ENCODE measurements at places on chromosomes 6 and 20.

GRCh38 chr20:57877131-57877824 is 167.5 kb upstream of the PMEPA1 start:
- DNase-seq: no peak

GRCh38 chr6:165652766-165653165 is 10.3 kb downstream of the PDE10A start:
- DNase-seq: no peak

GRCh38 chr6:41464481-41464880 is 81.7 kb upstream of the FOXP4 start:
- DNase-seq: peak; percentile 73

DNA sequence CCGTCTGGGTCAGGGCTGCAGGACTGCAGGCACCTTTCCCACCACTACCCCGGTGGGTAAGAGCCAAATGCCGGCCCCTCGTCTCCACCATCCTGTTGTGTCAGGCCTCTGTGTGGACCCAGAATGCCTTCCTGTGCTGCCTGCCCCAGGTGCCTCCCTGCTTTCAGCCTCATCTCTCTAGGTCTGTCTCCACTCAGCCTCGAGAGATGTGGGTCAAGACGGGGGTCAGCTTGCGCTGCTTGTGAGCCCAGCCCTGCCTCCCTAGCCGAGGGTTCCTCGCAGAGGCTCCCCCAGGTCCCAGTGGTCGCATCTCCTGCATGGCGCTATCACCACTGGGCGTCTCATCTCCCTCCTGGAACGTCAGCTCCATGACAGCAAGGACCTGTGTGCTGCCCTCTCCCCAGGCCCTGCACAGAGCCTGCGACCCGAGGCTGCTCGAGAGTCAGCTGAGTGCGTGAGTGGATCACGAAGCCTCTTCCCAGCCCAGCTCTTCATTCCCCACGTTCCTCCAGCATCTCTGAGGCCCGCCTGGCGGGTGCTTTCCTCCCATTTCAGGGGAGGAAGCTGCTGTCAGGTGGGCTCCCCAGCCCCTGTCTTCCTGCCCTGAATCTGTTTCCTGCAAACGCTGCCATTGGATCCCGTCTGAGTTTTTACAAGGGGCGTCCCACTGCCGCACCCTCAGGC is 38.7 kb upstream of the ZBP1 start:
- DNase-seq: no peak

DNA sequence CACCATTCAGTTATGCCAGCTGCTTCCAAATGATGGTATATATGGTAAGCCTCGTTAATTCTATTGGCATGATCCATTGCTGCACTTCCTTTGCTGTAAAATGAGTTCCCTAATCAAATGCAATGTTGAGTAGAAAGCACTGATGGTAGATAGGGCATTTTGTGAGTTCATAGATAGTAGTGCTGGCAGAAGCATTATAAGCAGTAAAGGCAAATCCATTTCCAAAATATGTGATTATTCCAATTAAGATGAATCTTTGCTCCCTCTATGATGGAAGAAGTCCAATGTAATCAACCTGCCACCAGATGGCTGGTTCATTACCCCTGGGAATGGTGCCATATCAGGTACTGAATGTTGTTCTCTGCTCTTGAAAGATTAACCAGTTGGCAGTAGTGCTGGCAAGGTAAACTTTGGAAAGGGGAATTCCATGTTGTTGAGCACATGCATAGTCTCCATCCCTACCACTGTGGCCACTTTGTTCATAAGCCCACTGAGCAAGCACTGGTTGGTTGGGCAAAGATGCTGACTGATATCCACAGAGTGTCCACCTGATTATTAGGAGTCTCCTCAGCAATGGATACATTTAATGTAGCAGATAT is 5.6 kb upstream of the TBPL1 start:
- DNase-seq: no peak

GRCh38 chr6:50657513-50657912 is 55.8 kb upstream of the TFAP2D start:
- no peak for DNase-seq

DNA sequence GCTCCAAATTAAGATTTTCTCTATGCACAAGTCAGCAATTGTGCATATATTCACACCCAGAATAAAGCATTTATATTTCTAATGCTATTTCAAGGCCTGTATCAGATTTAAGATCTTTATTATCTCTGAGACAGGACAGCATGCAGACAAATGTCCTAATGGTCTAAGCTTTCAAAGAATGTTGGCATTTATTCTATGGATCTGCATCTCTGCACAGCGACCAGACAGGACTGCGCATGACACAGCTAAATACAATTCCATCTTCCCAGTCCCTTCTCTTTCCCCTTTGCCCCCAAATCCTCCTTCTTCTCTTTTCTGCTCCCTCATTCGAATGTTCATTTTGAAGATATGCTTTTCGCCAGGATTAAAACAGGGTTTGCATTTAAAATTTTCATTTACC is 478.5 kb downstream of the PKHD1 start:
- DNase-seq: peak; percentile 1

DNA sequence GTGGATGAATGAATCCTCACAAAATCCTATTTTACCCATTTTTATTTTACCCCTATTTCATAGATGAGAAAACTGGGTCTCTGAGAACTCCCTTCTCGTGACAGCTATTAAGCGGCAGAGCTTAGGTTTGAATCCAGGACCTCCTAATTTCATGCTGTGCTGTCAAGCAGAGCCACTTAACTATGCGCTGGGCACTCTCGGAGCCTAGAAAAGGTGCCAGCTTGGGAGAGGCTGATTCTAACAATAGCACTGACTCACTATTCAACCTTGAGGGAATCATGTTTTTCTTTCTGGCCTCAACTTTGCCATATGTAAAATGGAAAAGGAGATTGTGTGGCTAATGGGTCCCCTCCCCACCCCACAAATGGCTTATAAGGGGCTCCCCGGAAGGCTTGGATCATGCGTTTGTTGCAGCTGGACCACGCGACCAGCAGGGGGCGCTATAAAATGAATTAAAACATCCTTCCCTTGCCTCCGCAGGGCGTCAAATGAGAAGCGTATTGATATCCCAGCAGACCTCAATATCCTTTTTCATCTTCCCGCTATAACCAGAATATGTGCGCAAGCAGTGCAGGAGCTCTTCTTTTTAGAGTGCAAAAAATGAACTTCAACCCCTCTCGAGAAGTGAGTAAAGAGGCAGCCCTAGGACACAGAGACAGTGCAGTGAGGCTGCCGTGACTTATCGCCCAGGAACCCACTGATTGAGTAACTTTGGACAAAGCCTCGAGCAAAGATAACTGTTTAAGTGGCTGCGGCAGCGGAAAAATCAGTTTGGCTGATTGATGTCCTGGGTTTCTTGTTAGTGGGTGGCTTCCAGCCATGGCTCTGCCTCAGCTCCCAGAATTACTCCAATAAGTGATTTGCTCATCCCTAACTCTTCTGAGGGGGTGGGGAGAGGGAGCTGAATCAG is 12.8 kb upstream of the PDYN start:
- DNase-seq: peak; percentile 38

- DNase-seq: no peak
These were observed 47.0 kb upstream of the MANEA start for GRCh38 chr6:95530176-95530819.

DNA sequence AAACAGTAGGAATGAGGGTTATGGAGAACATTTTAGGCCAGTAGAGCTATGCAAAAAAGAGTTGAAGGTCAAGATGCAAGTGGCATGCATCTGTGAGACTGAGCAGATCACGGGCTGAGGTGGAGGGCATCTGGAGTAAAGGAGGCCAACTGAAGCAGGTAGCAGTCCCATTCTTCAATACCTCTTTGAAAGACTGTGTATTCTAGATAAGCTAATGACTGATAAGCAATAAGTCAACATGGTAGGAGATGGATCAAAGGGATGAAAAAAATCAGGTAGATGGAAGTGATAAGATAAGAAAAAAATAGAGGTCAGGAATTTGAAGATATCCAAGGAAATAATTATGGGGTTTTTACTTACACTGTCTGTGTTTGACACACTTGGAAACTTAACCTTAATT is 55.6 kb downstream of the ARMC2 start:
- DNase-seq: no peak

- no peak for DNase-seq
These were observed 159.8 kb upstream of the FERMT1 start for GRCh38 chr20:6282642-6283041.

DNA sequence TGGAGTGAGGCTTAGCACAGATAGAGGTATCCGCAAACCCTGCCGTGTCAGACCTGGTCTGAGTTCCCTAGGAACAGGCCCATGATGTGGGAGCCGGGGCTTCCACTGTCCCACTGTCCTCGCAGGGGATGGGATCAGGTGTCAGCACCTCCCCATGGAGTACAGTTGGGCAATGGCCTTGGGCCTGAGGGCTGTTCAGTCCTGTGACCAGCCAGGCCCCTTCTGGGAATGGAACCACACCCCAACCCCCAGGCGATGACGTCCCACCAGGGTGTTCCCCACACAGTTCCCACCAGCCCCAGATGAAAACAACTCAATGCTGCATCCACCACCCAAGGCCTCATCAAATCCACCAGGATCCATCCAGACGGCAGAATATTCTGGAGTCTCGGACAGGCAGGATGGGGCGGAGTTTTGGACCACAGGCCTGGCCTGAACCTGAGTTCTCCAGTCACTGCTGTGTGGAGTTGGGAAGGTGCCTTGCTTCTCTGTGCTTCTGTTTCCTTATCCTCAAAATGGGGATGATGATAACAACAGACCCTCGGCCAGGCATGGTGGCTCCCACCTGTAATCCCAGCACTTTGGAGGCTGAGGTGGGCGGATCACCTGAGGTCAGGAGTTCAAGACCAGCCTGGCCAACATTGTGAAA is 62.2 kb downstream of the UBE2V1 start:
- no peak for DNase-seq

- DNase-seq: no peak
These were observed 67.4 kb upstream of the LOC128125822 start for GRCh38 chr6:63504777-63505384.

- DNase-seq: no peak
These were observed 18.3 kb downstream of the SERPINB9 start for GRCh38 chr6:2884804-2885203.

- peak; percentile 17 for DNase-seq
These were observed 46.9 kb downstream of the PDYN start for GRCh38 chr20:1946762-1947534.

Data from fibroblast of upper back skin (primary cell).